ENCODE measurements at places on chromosomes 7 and 10.

- DNase-seq, result no peak
Observed at GRCh38 chr7:25034136-25034535, 54.2 kb upstream of the OSBPL3 start.

DNA sequence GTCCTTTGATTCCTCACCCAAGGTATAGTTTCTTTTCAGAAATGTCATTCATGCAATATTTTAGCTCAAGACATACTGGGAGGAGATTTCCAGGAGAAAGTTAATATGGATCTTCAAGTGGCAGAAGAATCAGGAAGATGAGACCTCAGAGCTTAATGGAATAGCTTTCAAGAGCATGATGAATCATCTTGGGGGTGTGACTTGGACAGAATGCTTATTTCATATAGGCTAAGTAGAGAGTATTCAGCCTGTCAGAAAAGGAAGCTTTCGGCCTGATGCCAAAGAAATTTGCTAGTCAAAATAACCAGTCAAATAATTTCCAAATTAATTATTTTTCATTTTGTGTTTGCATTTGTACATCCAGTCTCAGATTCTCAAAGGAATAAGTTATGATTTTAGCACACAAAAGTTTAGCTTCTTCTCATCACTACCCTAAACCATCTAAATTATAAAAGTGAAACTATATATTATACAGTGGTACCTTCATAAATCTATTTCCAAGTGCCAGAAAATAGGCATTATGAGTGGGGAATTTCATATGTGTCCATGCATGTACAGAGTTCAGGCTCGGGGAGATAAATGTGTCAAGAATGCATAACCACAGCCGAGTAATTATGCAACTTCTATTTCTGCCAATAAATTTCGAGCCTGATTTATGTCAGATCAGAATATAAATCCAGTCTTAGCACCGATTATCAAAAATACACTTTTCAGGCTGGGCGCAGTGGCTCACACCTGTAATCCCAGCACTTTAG lies 27.3 kb upstream of the CALD1 start:
- no peak for DNase-seq

- DNase-seq, result no peak
Observed at GRCh38 chr7:40698214-40698920, 563.6 kb downstream of the SUGCT start.

DNA sequence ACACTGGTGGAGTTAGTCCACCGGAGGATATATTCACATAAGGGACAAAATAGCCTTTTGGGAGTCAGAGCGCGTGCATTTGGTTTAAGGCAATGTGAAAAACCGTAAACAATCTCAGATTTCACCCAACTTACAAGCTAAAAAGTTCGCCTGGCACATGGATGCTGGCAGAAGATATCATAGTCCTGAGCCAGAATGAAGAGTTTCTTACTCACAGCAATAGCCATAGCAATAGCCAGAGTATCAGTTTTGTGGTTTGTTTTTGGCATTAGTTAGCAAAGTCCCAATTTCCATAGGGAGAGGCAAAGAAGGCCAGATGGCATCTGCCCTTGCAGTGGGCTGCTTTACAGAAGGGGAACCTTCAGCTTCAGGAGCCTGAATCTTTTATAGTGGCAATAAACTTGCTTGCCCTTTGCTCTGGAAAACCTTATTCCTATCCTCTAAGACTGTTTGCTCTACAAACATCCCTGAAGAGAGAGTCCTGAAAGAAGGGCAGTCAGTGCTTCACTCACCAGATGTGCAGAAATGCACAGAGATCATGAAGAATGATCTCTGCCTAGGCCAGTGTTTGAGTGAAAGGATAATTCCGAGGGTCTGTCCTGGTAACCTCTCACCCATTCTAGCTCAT lies 28.7 kb upstream of the RSBN1L start:
- no peak for DNase-seq

DNA sequence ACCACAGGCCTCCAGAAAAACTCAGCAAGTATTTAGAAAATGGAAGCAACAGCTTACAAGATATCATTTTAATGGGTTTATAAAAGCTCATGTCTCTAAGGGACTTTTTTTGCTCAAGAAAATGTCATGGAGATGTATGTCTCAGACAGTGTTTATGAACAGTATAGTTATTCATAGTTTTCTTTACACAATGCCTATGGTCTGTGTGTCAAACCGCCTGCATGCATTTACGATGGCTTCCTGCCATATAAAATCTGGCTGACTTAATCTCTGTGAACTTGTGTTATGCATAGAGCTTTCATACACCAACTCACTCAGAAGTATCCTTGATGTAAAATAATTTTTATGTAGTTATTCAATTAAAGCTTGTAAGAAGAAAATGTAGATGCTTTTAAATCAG lies 1314.2 kb upstream of the LRRTM3 start:
- no peak for DNase-seq

GRCh38 chr10:130745821-130746220 lies 565.7 kb downstream of the TCERG1L start:
- DNase-seq, result no peak

DNA sequence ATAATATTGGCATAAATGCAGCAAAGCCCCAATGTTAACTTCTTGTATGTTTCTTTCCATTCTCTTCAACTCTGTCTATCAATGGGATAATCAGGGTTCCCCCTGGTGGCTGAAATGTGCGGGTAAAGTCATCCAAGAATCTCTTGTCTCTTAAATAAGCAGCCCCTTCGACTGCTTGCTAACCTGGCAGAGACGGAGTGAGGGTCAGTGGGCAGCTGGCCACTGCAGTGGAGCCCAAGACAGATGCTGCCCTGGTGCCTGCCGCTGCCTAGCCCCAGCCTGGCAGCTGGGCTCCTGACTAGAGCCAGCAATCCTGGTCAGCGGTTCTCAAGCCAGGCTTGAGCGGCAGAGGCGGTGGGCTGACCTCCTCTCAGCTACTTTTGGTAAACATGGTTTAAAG lies 248.9 kb downstream of the COBL start:
- peak; percentile 54 for DNase-seq

GRCh38 chr10:131168238-131168875 lies 143.2 kb downstream of the TCERG1L start:
- DNase-seq, result no peak

- no peak for DNase-seq
Observed at GRCh38 chr10:128605180-128605579, 479.0 kb upstream of the MKI67 start.

GRCh38 chr7:55485501-55486191 lies 86.7 kb downstream of the VOPP1 start:
- no peak for DNase-seq

- peak; percentile 62 for DNase-seq
Observed at GRCh38 chr7:126803060-126803665, 449.6 kb downstream of the GRM8 start.

DNA sequence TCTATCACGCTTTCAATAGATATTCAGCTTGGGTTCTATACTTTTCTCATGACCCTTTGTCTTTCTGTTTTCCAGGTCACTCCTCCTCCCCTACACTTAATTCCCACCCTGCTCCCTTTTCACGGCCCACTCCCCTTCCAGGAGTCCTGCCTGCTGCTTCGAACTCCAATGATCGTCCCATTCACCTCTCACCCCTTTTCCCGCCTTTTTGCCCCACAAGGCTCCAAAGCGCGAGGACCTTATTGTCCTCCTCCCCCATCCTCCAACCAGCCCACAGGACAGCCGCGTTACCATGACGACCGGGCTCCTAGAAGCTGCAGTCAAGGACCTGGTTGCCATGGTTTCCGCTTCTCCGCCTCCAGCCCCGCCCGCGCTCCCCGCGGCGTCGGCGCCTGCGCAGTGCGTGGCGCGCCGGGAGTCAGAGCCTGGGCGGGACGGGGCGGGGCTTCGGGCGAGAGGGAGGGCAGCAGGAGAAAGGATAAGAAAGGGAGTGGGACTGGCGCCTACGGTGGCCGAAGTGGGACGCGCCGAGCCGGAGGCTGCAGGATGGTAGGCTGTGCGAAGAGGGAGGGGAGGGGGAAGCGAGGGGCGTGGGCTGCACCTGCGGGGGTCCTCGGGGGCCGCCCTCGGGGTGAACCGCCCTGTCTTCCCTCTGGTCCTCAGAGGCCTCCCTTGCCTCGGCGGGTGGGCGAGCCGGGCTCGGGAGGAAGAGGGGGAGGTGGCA lies at the start of gene AP1S1:
TSS of gene AP1S1 (plus strand) at position 508 of the 724 bp plus-strand sequence. CDS start at position 547, 39 bp downstream.
- peak; percentile 98 for DNase-seq

DNA sequence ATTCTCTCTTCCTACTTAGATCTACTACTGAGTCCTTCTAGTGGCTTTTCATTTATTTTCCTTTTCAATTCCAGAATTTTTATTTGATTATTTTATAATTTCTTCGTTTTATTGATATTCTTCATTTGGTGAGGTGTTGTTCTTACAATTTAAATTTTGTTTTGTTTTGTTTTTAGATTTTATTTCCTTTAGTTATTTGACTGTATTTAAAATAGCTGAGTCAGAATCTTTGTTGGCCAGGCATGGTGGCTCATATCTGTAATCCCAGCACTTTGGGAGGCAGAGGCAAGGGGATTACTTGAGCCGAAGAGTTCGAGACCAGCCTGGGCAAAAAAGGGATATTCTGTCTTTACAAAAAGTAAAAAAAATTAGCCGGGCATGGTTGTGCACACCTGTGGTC lies 36.1 kb downstream of the AKAP9 start:
- DNase-seq, result no peak

DNA sequence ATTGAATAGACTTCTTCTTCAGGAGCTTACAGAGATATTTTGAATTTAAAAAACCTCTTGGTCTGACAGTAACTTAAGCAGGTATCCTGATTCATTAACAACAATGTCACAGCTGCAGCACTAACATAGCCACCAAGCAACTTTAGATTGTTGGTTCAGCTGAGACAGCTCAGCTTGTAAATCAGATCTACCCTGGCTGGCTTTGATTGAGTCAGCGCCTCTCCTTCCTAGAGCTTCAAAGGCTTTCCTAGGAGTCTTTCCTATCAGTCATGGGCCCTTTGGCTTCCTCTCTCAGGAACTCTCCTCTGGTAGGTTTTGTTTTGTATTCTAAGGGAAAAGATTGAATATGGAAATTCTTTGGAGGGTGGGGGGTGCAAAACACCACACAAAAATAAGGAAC lies 70.7 kb upstream of the STEAP4 start:
- no peak for DNase-seq

- DNase-seq, result no peak
Observed at GRCh38 chr10:108303149-108303548, 1138.6 kb upstream of the SORCS1 start.

DNA sequence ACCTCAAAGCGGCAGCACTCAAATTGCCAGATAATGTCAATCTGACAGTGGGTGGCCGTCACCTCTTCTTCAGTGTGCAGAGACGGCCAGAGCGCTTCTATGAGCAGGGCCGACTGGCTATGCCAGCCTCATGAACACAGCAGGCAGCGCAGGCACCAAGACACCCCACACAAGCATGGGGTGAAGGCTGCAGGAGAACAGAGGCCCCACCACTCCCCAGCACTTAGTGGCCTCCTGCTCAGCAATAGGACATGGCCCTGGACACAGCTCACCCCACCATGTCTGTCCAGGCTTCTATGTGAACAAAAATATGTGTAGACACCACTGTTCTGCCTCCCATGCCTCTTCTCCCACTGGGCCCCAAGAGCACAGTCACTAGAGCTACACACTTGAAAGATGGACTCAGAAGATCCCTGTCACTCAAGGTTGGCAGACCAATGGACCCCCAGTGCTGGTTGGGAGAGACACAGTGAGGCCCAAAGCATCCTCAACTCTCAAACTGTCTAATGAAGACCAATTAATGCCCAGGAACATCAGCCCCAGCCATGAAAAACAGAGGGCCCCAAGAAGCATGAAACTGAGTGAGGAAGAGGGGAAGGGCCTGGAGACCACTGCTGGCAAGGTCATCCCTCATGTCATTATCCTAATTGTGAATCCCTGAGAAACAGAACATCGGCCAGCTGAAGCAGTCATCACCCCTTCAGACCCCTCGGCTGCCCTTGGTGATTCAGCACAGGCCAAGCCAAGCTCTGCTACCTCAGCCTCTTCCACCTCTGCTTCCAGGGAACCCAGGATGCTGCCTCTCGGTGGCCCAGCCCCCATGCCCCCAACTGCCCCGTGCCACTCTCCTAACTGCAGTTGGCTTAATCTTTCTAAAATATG lies 77.7 kb downstream of the GRID1 start:
- no peak for DNase-seq

- peak; percentile 42 for DNase-seq
Observed at GRCh38 chr10:100303724-100304319, 17.3 kb upstream of the BLOC1S2 start.

DNA sequence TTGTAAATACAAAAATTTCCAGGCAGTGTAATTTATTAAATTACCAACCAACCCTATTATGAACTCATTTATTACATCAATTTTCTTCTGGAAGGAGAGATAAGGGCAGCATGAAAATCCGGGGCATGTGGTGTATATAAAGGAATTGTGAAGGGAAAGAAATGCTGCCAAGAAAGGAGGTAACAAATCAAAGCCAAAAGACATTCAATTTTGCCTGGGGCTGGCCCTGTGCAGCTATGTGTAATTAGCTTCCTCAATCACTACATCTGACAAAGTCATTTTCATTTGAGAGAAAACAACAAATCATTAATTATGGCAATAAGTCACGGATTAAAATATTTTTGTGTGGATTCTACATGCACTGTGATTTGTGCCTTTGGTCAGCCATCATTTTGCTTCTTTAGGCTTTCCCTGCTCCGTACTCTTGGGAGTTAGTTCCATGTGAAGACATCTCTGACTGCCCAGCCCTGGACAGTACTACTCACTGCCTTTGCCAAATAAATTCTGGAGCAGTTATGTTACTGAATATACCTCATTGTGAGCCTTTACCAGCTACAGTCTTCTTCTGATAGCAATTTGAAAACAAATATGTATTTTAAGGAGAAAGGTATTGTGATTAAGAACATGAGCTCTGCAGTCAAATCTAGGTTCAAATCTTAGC lies 191.7 kb downstream of the RELN start:
- DNase-seq, result no peak

DNA sequence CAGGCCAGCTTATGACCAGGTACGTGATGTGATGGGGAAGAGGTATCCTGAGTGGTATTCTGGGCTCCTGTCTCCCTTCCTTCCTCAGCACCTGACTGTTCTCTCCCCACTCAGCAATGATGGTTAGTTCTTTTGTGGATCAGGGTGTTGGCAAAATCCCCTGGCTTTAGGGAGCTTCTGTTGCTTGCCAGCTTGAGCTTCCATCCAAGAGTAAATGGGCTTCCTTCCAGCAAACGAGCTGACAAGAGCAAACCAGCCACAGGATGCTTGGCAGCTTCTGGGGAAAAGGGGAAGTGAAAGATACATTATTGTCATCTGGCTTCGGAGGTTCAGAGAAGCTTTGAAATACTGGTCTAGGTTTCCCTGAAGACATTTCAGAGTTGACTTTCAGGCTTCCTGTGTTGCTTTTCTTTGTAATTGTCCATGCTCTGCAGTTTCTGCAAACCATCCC lies 5.2 kb downstream of the DUSP5 start:
- no peak for DNase-seq

- no peak for DNase-seq
Observed at GRCh38 chr7:106757846-106758245, 96.9 kb upstream of the CCDC71L start.

Measured in NCI-H146 (cell line).